ENCODE measurements at places on chromosomes 13 and 19.

- DNase-seq = peak; percentile 66
Measured at GRCh38 chr19:45598267-45599001, 3.6 kb downstream of the GPR4 start.

DNA sequence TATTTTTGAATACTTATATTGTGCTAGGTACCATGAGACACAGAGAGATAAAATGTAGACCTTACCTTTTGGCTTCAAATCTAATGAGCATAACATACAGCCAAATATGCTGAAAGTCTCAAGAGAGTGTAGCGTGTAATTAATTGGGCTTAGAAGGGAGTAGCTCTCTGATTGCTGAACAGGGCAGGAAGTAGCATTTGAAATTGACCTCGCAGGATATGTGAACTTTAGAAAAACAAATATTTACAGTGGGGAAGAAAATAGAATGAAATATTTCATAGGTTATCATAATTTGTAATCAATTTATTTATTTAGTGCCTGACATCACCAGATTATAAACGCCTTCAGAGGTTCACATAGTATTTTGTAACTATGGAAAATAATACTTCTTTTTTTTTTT, 327.1 kb downstream of the RFC3 start:
- DNase-seq = no peak

GRCh38 chr19:45508417-45508860, 1.2 kb downstream of the VASP start:
- DNase-seq = peak; percentile 79

DNA sequence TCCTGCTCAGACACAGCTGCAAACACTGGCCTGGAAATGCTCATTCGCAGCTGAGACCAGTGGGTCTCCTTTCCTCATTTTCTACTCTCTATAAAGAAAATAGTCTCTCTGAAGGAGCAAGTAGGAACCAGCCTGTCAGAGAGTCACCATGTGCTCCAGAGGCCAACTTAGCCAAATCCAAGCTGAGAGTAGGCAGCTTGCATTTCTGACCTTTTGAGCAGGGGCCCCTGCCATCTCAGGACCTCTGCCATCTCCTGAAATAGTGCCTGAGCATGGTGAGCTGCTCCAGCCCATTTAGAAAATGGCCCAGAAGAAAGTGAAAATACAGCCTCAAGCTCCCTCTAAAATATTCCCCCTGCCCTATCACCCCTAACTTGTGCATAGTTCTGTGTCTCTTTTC, 95.6 kb downstream of the STOML3 start:
- DNase-seq = no peak

GRCh38 chr13:26482451-26483197, 74.9 kb upstream of the WASF3 start:
- DNase-seq = peak; percentile 91

- no peak for DNase-seq
Measured at GRCh38 chr19:13008926-13009787, 13.9 kb downstream of the NFIX start.

DNA sequence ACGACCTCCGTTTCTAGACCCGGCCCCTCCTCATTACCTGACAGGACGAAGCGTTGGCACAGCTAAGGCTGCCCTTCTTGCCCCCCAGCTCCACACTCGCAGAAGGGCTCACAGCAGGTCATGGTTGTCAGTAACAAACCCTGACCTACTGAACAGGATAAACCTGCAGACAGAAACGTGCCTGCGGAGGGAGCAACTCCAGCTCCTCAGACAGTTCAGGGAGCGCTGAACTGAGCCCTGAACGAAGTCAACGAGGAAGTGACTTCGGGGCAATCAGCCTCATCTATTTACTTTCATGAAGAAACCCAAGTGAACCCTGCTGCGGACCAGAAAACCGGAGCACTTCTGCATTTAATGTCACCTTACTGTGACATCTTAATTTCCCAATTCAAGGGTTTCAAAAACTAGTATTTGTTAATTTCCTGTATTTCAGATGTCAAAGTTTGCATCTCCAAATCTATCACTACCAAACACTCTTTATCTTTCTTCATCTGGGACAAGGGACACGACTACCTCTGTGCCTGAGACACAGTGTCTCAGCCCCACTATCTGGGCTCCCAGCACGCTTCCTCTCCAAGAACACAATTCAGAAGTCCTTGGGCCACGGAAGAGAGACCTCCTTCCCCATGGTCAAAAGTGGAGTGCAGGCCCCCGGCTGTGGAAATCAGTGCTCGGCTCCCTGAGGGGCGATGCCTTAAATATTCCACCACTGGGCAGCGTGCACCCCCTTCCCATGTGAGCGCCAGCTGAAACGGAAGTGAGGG, 40.2 kb downstream of the CARS2 start:
- DNase-seq = no peak

DNA sequence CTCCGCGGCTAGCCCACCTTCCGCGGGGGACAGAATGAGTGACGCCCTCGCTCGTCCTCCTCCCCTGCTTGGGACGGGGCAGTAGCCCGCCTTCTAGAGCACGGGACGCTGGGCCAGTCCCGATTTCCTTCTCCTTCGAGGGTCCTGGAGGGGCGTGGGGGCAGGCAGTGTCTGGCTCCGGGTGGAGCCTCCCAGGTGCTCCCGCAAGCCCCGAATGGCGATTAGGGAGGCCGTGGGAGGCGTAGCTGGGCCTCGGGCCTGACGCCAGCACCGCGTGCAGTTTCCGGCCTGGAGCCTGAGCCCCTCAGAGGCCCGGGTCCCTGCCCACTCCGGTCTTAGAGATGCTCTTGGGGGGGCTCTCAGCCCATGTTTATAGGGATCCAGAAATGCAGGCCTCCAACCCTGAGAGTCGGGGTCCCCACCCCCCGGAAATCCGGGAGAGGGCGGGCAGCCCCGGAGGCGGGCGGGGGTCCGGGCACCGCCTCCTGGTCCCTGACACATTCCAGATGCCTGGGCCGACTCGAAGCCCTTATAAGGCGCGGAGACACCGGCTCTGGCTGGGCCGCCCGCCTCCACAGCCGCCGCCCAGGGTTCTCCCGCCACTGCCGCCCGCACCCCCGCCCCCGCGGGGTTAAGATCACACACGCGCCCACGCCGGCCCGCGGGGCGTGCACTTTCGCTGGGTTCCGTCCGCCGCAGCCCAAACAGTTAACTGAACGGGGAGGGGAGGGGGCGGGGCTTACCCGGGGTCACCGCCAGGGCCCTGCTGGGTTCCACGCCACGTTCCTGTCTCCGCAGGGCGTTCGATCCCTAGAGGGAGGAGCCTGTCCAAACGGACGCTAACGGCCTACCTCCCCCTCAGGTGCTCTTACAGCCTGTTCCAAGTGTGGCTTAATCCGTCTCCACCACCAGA, 1.5 kb downstream of the MYADM start:
- DNase-seq = no peak

DNA sequence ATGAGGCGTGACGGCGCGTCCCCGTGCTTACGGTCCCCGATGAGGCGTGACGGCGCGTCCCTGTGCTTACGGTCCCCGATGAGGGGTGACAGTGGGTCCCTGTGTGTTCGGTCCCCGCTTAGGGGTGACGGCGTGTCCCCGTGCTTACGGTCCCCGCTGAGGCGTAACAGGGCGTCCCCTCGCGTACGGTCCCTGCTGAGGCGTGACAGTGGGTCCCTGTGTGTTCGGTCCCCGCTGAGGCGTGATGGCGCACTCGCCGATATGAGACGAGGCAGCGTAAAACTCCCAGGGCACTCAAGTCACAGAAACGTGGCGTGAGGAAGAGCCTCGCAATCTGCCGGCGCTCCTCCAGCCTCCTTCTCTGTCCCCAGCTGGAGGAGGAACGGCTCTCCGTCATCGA, 20.9 kb downstream of the CFAP97D2 start:
- DNase-seq = no peak

GRCh38 chr13:55067946-55068345, 2039.3 kb downstream of the OLFM4 start:
- no peak for DNase-seq

DNA sequence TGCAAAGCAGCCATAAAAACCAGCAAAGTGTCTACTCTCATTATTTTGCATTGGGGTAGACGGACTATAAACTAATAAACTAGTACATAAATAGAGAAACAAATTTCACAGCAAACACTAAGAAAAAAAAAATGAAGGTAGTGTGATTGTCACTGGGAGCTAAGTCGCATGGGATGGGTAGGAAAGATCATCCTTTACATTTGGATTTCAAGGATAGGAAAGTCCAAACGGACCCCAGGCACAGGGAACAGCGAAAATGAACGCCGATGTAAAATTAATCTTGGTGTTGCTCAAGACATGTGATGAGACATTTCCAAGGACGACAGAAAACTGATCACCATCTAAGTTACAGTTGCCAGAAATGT, 690 bp upstream of the SGTA start:
- no peak for DNase-seq

DNA sequence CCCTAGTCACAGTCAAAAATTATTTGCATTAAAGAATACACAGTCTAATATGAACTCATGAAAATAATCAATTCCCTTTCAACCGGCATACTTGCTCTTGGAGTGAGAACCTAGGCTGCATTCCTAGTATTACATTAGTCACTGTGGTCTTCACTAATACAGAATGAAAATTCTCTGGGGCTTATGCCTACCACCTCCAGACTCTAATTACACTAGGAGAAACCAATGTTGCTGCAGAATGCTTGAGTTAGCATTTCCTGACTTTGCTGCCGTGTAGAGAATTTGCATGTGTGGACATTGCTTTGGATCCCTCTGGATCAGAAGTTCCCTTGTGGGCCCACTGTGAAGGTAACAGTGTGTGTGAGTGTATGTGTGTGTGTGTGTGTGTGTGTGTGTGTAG, 87.8 kb downstream of the CCNA1 start:
- DNase-seq = no peak

- no peak for DNase-seq
Measured at GRCh38 chr13:86283031-86283430, 483.8 kb upstream of the SLITRK6 start.

GRCh38 chr19:34580055-34580336, 97.0 kb downstream of the SCGB2B2 start:
- no peak for DNase-seq

- no peak for DNase-seq
Measured at GRCh38 chr19:55831846-55832245, at the start of gene NLRP11. Gene NLRP11, minus strand, starts transcription at chr19:55831999. Its CDS starts 13,825 bp downstream, at chr19:55818174.

DNA sequence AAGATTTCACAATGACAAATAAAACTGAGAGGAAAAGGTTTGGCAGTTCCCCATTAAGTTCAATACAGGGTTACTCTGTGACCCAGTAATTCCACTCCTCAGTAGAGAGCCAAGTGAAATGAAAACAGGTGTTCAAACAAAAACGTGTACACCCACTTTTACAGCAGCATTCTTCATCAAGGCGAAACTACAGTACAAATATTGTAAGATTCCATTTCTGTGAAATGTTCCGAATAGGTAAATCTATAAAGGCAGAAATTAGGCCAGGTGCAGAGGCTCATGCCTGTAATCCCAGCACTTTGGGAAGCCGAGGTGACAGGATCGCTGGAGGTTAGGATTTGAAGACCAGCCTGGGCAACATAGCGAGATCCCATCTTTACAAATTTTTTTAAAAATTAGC, 8.9 kb upstream of the GDF15 start:
- DNase-seq = no peak

- peak; percentile 74 for DNase-seq
Measured at GRCh38 chr19:42281146-42281826, 12.2 kb downstream of the CIC start.

DNA sequence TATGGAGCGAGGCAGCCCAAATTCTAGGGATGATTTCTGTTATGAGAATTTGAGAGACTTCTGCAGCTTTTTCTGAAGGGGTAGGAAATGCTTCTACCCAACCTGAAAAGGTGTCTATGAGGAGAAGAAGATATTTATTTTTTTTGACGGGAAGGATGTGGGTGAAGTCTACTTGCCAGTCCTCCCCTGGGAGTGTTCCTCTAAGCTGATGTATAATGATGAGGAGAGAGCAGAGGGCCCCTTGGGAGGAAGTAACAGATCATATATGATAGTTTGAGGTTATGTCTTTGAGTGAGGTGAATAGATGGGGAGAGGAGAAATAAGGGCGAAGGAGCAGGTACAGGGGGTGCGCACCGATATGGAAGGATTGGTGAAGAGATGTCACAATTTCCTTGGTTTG, 910.6 kb upstream of the SLITRK5 start:
- peak; percentile 51 for DNase-seq

DNA sequence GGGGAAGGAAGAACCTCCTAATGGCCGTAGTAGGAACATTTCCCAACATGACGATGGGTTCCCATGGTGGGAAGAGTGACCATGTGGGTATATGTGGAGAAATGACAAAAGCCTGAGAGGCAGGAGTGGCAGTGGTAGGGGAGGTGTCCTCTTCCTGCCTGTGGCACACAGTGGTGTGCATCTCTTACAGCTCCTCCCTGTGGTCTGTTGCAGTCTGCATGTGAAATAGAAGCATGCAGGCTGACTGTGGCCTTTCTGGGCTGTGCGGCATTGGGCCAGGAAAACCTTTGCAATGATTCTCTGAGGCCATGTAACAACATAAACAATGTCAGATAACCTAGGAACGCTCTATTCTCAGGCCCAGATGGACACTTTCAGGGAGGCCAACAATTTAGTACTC, 84.0 kb downstream of the LACC1 start:
- peak; percentile 52 for DNase-seq

DNA sequence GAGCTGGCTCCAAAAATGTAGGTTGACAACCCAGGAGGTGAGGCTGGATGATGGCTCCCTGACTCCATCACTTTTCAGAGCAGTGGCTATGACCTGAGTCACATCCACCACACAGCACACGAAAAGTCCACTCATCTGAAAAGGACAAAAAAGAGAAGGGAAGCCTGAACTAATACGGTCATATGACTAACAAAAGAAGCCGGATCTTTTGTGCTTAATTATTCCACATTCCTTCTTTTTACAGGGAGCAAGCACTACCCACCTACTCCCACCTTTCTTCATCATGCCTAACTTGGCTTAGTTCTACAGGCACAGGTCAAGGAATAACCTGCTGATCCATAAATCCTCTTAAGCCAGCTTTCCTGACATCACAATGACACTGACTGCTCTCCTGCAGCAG, 601.3 kb upstream of the MIR17HG start:
- DNase-seq = no peak

DNA sequence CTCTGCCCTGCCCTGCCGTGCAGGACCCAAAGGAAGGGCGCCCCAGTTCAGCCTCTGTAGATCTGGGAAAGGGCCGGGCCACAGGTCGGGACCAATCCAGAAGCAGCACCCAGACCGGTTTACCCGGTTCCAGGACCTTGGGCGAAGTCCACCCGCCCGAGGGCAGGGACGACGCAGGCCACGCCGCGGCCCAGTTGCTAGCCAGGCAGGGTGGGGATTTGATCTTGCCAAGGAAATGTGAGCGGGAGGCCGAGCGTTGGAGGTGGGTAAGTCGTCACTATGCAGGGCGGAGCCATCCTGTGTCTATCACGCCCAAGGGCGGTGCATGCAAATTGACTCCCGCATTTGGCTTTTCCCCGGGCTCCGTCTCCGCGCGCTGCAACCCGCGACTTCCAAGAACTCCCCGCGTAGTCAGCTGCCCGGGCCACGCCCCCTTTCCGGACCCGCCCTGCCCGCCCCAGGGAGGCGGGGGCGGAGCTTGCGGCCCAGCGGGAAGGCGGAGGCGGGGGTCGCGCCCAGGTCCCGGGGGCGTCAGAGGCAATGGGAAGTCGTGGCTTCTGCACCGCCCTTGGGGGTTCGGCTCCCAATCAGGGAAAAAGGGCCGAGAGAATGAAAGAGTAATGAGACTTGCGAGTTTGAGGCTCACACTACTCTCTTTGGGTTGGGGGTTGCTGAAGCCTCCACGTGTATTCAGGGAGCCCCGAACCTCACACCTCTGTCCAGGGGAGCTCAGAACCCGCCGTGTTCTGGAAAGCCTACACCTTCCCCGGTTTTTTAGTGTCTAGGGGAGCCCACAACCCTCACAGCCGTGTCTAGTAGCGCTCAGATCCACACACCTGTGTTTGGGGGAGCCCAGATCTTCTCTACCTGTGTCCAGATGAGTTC, 12.8 kb downstream of the IER2 start:
- peak; percentile 88 for DNase-seq

All from Karpas-422 (cell line).